ENCODE measurements at places on chromosomes 4 and X. TPM values are rescaled to one million over a fixed set of nuclear protein-coding genes. Genes with fewer than 3 reads are reported as not detected.

The CACNA1F gene
- total RNA-seq = 0.07 TPM

The RBM47 gene
- 22.3 TPM for total RNA-seq

The PCSK1N gene
- total RNA-seq = 15.9 TPM

The ATP8A1 gene
- 28.5 TPM for total RNA-seq

The FAM53A gene
- total RNA-seq = not detected

DNA sequence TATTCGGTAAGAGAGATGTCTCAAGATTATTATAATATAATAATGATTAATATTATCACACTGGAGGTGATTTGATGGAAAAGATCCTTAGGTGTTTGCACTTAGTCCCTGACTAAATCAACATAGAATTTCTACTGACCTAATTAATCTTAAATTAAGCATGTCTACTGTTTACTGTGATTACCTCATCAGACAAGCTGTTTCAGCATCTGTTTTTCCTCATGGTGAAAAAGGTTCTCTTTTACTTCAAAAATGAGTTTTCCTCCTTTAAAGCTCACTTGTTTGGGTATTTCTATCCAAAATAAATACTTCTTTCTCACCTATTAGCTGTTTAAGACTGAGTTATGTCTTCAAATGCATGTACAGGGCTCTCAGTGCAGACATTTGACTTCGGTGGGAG lies 407.8 kb downstream of the NKX6-1 start:
- DNase-seq = no peak

DNA sequence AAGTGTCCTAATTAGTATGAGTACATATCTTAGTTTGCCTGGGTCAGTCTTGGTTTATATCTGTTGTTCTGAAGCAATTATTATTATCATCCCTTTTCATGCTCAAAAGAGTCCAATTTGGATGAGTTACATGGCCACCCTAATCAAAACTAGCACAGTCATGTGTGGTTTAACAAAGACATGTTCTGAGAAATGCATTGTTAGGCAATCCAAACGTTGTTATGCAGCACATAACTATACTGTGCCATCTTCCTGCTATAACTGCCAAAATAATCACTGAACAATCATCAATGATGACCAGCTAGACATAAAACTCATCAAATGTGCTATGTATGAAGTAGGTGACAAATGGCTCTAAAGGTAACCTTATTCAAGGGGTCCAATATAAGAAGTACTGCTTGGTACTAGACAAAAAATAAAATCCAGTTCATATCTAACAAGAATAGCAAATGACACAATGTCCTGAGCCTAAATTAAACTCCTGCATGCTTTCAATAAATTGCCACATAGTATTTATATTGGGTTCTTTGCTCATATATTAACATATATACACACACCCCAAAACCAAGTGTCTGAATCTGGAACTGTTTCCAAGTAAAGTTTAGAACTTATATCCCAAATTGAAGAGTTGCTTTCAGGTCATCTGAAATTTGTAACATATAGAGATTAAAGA lies 41.9 kb downstream of the CNOT6L start:
- DNase-seq = no peak

GRCh38 chrX:113726466-113726865 lies 857.4 kb upstream of the HTR2C start:
- no peak for DNase-seq

DNA sequence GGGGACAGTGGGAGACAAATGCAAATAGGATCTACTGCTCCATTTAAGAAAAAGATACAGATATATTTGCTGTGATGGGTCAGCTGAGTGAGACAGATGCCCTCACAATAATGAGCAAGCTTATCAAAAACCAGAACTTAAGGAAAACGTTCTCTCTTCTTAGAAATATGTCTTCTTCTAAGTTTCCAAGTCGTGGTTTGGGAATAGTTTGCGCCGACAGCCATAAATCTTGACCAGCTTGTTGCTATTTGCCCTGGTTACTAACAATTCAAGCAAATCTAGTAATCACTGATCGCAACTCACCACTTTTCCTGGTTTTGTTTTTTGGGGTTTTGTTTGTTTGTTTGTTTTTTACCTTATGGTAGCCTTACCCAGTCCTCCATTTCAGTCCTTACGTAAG lies 67.6 kb upstream of the GUCY1A1 start:
- no peak for DNase-seq

- no peak for DNase-seq
Observed at GRCh38 chr4:100360211-100360610, 157.6 kb downstream of the EMCN start.

DNA sequence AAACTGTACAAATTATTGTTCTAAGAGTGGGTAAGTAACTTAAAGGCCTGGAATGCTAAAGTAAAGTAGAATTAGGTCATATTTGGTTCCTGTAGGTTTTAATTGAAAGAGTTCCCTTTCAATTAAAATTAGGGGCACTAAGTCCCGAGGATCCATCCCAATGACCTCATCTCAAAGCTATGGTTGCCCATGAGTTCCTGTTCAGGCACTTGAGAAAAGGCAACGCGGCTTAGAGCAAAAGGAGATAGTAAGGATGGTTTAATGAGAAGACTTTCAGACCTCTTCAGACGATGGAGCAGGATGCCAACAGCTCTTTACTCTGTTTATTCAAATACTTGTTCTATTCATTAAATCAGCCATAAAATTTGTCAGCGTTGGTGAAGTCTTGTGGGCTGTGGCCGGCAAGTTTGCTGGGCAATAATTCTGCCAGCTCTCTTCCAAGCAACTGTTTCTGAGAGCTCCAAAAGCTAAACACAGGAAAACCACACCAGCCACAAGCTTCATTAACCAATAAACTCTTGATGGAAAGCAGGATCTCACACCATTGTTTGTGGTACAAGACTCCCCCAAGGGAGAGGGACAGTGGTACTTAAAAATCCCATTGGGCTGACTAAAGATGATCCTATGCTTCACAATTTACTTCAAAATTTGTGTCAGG lies 167.4 kb downstream of the COL4A6 start:
- no peak for DNase-seq

- no peak for DNase-seq
Observed at GRCh38 chr4:151728679-151729078, 32.1 kb downstream of the GATB start.

GRCh38 chr4:183335369-183335940 lies 13.2 kb upstream of the CLDN24 start:
- no peak for DNase-seq

DNA sequence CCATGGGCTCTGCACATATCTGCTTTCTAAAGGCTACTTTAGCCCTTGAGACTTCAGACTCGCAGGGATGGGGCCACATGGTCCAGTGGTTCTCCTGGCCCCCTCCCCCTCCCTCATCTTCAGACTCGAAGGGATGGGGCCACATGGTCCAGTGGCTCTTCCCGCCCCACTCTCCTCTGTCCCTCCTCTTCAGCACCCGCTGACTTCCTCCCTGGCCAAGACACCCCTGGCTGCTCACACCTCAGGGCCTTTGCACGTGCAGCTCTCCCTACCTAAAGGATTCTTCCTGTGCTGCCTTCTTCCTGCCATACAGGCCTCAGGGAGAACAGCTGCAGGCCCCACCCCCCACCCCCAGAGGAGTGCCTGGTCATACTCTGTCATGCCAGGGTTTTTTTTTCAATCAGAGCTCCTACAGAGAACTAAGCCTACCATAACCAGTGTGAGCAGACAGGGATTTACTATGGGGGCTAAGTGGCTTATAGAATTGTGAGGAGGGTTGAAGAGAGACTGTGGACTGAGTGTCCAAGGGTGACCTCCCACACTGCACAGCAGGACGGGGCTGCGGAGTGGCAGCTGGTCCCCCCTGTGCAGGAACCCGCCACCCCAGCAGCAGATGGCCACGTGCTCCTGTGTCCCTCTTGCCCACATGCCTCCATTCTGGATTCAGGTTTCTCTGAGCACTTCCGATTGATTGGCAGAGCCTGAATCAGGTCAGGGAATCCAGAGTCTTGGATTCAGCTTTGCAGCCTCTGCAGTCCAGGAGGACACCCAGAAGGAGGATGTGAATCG lies 6.1 kb upstream of the SPON2 start:
- DNase-seq = no peak

DNA sequence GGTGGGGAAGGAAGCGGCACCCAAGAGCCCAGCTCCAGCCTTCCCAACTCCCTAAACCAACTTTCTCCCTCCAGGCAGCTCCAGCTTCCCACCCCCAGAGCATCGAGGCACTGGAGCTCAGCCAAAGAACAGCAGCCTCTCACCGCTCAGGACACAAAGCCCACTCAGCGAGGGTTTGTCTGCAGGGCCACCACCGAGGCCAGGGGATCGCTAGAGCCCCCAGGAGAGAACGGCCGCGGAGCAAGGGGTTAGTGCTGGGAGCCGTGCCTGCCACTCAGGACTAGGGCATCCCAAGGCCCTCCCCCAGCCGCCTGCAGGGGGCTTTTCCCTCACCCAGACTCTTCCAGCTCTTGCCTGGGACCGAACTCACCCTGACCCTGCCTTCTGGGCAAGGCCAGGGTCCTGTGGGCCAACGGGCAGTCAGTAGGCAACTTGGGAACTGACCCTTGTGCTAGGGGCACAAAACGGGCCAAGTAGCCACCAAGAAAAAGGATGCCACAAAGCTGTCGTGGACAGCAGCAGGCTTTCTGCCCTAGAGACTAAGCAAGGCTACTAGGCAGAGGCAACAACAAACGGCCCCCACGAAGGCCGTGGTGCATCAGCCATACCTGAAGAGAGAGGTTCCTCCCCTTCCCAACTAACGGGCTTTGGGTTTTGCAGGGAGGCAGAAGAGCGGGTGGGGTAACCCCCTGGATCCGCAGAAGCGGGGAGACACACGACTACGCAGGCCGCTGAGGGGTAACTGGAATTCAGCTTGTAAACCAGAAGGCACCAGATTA lies 2.3 kb downstream of the HCFC1 start:
- DNase-seq = no peak

GRCh38 chr4:150152766-150153165 lies 74.5 kb downstream of the DCLK2 start:
- no peak for DNase-seq

GRCh38 chrX:124249345-124249744 lies 83.1 kb upstream of the TEX13D start:
- no peak for DNase-seq

DNA sequence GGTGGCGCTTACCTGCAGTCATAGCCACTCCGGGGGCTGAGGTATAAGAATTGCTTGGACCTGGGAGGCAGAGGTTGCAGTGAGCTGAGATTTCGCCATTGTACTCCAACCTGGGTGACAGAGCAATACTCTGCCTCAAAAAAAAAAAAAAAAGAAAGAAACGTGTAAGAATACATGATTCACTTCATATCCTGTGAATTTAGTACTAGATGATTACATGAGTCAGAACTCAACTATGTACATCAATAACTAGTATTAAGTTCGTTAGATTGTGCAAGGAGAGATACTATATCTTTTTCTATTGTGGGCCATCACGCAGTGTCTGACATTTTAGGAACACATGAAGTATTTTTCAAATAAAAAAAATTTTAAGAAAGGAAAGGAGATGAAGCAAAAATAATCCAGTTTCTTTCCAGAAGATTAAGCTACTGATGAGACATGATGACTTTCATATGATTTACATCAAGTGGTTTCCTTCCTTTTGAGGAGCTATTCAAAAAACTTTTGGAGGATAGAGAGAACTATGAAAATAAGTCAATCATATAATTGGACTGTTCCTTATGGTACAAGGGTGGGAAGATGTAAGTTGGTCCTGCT lies 64.7 kb upstream of the EXOC1L start:
- no peak for DNase-seq

GRCh38 chrX:149846789-149847188 lies 34.2 kb upstream of the MAGEA8 start:
- DNase-seq = no peak

Measured in uterus (tissue), 4 donors.